ENCODE measurements at places on chromosomes 6 and 20.

DNA sequence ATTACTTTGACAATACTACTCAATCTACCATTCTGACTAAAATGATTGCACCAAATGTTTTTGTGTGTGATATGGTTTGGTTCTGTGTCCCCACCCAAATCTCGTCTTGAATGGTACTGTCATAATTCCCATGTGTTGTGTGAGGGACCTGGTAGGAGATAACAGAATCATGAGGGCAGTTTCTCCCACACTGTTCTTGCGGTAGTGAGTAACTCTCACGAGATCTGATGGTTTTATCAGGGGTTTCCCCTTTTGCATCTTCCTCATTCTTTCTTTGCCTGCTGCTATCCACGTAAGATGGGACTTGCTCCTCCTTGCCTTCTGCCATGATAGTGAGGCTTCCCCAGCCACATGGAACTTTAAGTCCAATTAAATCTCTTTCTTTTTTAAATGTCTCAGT is 20.8 kb downstream of the SYCP2 start:
- DNase-seq, result no peak

- DNase-seq, result no peak
These were observed 45.7 kb upstream of the RPS6KA2 start for GRCh38 chr6:166672624-166673206.

DNA sequence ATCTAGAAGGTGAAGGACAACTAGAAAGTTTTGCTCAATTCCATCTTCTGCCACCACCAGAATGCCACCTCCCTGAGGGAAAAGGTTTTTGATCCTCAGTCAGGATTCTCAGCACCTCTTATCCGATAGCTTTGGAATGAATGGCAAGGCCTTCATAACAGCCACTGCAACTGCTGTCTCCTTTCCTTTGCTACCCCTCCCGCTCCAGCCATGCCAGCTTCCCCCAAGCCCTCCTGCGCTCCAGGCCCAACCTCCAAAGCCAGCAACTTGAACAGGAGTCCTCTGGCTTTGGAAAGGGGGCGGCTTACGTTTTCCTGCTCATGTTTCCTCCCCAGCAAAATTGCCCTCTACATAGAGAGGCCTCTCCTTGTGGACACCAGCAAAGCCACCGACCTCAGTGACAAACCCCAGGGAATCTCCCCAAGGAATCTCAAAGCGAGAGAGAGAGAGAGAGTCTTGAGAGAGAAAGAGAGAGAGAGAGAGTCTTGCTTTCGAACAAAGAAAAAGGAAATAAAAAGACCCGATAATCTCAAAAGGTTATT is 420 bp upstream of the BTN2A1 start:
- DNase-seq, result peak; percentile 48

GRCh38 chr6:111870742-111871064 is 2.5 kb downstream of the FYN start:
- DNase-seq, result no peak

DNA sequence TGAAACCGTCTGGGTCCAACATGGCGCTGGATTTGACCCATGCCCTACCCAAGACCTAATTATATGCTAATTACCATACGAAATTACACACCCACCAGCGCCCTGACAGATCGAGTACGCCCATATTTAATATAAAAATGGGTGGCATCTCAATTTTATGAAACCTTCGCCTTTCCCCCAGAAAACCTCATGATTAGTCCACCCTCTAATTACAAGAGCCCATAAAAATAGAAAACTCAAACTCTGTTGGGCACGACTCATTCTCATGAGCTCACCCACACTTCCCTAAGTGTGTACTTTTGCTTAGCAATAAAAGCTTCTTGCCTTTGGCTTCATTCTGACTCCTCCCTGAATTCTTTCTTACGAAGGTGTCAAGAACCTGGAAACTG is 136.4 kb downstream of the OR2B2 start:
- no peak for DNase-seq

Measured in Daoy (cell line).